ENCODE measurements at places on chromosomes 12 and 14. TPM values are rescaled to one million over a fixed set of nuclear protein-coding genes. Genes with fewer than 3 reads are reported as not detected.

DNA sequence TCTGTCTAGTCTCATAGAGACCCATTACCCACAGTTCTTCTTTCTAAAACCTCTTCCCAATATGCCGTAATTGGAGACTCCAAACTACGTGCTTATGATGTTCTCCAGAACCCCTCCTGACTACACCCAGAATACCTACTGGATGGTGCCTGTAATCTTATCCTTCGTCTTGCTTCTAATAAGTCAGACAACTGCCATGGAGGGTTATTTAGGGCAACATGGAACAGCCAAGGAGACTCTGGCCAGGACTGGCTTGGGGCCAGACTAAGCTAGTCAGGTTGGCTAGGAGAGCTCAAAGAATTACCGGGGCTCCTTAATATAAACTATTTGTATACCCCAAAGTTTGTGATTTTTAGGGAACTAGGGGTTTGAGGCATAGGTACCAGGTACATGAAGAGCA is 6.8 kb downstream of the PFKM start:
- no peaks in the 10 kb centered on the region for H3K4me1 ChIP-seq
- no peaks in the 10 kb centered on the region for H3K27me3 ChIP-seq
- DNase-seq = no peak
- H3K27ac ChIP-seq = no peak overlapping the region
- no peak overlapping the region for H3K4me3 ChIP-seq

DNA sequence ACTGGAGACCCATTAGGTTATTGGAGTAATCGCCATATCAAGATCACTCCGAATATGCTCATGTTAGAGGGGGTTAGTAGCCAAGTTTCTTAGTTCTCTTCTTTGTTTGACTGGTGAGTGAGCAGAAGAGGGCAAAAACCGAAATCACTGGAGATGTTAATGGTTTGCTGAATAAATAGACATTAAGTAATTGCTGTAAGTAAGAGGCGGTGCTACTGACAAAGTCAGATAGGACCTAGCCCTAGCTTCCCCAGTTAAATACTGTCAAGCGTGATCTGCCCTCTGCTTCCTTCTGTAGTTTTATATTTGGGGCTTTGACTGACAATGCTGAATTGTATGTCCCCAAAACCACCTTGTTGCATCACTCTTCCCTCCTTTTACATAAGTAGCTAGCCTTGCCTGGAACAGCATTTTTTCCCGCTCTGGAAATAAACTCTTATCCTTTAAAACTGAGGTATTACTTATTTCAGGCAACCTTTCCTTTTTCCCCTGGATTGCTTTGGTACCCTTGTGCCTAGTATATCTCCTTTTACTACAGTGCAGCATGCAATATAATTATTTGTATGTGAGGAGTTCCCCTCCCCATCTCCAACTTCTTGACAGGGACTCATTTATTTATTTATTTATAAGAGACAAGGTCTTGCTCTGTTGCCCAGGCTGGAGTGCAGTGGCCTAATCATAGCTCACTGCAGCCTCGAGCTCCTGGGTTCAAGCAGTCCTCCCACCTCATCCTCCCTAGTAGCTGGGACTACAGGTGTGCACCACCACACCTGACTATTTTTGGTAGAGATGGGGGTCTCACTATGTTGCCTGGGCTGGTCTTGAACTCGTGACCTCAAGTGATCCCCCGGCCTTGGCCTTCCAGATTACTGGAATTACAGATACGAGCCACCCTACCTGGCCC is 1.4 kb downstream of the SNRPF start:
- H3K4me3 ChIP-seq = peak overlapping the region; percentile 85
- H3K27ac ChIP-seq = no peak overlapping the region
- H3K36me3 ChIP-seq = no peaks in the 10 kb centered on the region
- H3K4me1 ChIP-seq = no peaks in the 10 kb centered on the region
- no peaks in the 10 kb centered on the region for H3K27me3 ChIP-seq

The VPS29 gene
- 82.9 TPM for total RNA-seq

DNA sequence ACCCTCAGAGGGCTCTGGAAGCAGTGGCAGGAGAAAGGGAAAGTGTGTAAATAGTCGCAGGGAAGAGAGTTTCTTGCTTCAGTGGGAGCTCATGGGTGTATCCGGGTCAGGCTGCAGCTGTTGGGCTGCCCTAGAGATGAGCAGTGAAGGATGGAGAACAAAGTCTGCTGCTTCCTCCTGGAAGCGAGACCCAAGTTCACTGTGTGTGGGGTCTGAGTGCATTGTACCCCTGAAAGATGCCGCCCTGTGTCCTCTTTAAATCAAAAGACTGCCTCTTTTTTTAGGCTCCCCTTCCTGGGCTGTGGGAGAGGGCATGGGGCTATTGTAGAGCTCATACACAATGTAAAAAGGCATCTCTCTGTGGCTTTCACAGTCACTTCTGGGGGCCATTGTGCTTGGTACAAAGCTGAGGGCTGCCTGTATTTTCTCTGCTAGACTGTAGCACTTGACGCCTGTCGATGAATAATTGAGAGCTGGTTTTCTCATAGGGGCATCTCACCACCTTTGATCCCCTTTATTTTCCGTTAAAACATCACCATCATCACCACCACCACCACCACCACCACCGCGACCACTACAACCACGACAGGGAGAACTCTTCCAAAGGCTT is 16.7 kb downstream of the CHST11 start:
- no peaks in the 10 kb centered on the region for H3K27me3 ChIP-seq
- H3K27ac ChIP-seq = no peak overlapping the region
- DNase-seq = no peak
- no peaks in the 10 kb centered on the region for H3K36me3 ChIP-seq
- no peak overlapping the region for H3K4me3 ChIP-seq

- no peak for DNase-seq
- no peak overlapping the region for H3K4me3 ChIP-seq
- no peak overlapping the region for H3K27ac ChIP-seq
- H3K36me3 ChIP-seq = no peaks in the 10 kb centered on the region
- no peaks in the 10 kb centered on the region for H3K4me1 ChIP-seq
- no peaks in the 10 kb centered on the region for H3K27me3 ChIP-seq
Observed at GRCh38 chr14:22225516-22226140, 363.4 kb downstream of the DAD1 start.

DNA sequence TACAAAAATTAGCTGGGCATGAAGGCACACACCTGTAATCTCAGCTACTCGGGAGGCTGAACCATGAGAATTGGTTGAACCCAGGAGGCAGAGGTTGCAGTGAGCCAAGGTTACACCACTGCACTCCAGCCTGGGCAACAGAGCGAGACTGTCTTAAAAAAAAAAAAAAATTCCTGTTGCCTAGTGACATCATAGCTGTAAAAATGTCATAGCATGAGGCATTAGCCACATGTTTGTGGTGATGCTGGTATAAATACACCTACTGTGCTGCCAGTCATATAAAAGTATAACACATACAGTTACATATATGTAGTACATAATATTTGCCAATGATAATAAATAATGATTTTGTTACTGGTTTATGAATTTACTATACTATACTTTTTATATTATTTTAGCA is 22.2 kb downstream of the SLC41A2 start:
- H3K27ac ChIP-seq = no peak overlapping the region
- no peaks in the 10 kb centered on the region for H3K4me1 ChIP-seq
- no peaks in the 10 kb centered on the region for H3K36me3 ChIP-seq
- no peak for DNase-seq

The TAS2R19 gene
- total RNA-seq = 4.2 TPM

The FOXG1 gene
- total RNA-seq = not detected

DNA sequence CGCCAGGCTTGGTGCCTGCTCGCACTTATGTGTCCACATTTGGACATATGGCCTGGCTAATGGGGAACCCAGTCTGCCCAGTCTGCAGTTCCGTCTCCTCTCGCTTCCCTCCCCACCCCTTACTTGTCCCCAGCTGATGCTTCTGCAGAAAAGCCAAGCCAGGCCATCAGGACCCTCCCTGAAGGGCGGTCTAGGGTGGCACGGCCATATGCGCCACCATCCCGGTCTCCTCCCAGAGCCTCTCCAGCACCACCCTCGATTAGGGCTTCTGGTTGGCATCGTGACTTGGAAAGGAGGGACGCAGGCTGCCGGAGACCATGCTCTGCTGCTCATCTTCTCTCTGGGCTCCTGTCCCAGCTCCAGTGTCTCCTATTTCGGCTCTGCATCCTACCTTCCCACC is 54.6 kb downstream of the CALM1 start:
- no peaks in the 10 kb centered on the region for H3K4me1 ChIP-seq
- no peak for DNase-seq
- no peaks in the 10 kb centered on the region for H3K27me3 ChIP-seq

GRCh38 chr12:84696908-84697540 is 215.6 kb downstream of the SLC6A15 start:
- no peak overlapping the region for H3K4me3 ChIP-seq
- H3K27me3 ChIP-seq = no peaks in the 10 kb centered on the region
- no peaks in the 10 kb centered on the region for H3K36me3 ChIP-seq
- DNase-seq = no peak
- H3K27ac ChIP-seq = no peak overlapping the region
- no peaks in the 10 kb centered on the region for H3K4me1 ChIP-seq

DNA sequence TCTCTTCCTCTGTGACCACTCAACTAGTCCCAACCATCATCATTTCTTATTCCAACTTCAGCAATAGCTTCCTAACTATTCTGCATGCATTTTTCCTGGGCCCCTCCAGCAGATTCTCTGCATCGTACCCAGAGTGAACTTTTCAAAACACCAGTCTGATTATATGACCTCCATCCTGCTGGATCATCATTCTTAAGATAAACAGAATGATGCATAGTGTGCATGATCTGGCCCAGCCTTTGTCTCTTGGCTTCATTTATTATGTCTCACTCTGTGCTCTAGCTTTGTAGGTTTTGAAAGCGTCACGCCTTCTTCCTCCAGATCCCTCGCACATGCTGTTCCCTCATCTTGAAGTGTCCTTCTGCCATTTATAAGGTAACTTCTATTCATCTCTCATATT is 46.3 kb upstream of the SLC38A4 start:
- DNase-seq = no peak
- H3K4me1 ChIP-seq = no peaks in the 10 kb centered on the region
- H3K4me3 ChIP-seq = no peak overlapping the region
- no peak overlapping the region for H3K27ac ChIP-seq

DNA sequence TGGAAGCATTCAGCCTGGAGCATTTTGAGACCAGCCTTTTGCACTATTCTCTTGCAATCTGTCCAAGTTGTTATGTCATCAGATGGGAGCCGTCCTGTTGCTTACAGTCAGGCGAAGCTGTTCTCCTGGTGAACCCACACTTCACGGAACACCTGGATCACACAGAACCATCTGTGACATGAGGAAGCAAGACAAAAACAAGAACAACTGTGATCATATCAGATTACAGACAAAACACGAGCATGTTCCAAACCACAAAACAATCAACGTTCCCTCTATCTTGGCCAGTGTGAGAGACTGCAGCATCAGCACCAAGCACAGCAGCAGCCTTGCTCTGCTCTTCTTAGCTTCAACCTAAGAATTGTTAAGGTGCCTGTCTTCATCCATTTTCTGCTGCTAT is 180.5 kb upstream of the SFSWAP start:
- peaks cover 43% of the 10 kb centered on the region for H3K27me3 ChIP-seq
- no peak overlapping the region for H3K4me3 ChIP-seq
- no peaks in the 10 kb centered on the region for H3K4me1 ChIP-seq

The CMA1 gene
- 0.66 TPM for total RNA-seq

The CHGA gene
- 0.98 TPM for total RNA-seq

The CD69 gene
- 11.5 TPM for total RNA-seq

- H3K4me1 ChIP-seq = no peaks in the 10 kb centered on the region
- H3K27ac ChIP-seq = no peak overlapping the region
- DNase-seq = no peak
- no peaks in the 10 kb centered on the region for H3K36me3 ChIP-seq
Observed at GRCh38 chr14:98704441-98704840, 567.6 kb downstream of the BCL11B start.

DNA sequence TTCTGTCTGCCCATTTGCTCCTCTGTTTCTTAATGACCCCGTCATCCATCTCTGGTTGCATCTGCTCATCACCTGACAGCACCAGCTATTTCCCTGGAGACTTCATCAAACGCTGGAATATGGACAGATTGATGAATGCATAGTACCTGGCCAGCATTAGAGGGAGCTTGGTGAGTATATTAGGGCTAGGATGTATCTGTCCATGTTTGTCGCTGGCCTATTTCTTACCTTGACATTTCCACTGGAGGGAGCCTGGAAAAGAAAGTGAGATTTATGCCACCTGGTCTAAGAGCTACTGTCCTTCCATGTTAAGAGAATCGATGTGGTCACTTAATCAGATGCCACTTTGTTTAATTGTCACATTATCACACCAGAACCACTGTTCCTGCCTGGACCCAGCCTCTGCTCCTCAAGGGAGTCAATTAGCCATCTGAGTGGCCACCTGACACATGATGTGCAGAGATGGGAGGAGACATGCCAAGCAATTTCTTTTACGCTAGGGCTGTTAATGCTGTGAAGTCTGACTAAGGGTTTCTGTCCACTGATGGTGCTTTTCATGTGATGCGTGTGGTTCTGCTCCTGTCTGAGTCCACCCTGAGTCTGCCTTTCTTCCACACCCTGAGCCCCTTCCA is 75.3 kb upstream of the SFSWAP start:
- H3K27ac ChIP-seq = no peak overlapping the region
- no peaks in the 10 kb centered on the region for H3K36me3 ChIP-seq
- H3K27me3 ChIP-seq = no peaks in the 10 kb centered on the region
- DNase-seq = no peak
- H3K4me1 ChIP-seq = no peaks in the 10 kb centered on the region

Measured in breast epithelium (tissue), 4 donors.